Neural crest cell (in vitro differentiated cells): ENCODE measurements at places on chromosomes 13 and 19. TPM values are rescaled to one million over a fixed set of nuclear protein-coding genes. Genes with fewer than 3 reads are reported as not detected.

The NRTN gene
- total RNA-seq: 4.4 and 4.8 TPM in 2 replicates

The ATP12A gene
- total RNA-seq: 0.12 and 0.23 TPM in 2 replicates

The CIC gene
- 91.6 and 93.4 TPM in 2 replicates for total RNA-seq

The FBXO17 gene
- 29.8 and 30.9 TPM in 2 replicates for total RNA-seq

The MEF2B gene
- total RNA-seq: 1.4 and 1.5 TPM in 2 replicates

DNA sequence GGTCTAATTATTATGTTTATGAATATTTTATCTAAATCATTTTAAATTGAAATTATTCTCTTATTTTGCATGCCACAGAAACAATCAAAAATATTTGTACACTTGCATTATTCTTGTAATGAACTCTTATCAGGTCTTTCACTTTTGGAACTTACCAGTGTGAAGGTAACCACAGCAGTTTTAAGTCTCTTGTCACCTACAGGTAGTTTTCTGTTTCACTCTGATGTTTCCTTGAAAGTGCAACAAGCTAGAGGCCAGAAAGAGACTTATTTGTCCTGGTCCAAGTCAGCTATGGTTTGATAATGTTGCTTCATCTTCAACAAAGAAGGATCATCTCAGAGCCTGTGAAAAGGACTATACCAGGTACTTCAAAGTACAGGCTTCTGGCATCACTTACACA lies 133.4 kb upstream of the NBEA start:
- H3K36me3 ChIP-seq: peaks cover 6% of the 10 kb centered on the region
- H3K27me3 ChIP-seq: no peaks in the 10 kb centered on the region
- no peak overlapping the region for H3K4me3 ChIP-seq
- H3K4me1 ChIP-seq: no peaks in the 10 kb centered on the region
- no peak overlapping the region for H3K27ac ChIP-seq

GRCh38 chr19:30856786-30857185 lies 484.6 kb downstream of the ZNF536 start:
- H3K27me3 ChIP-seq: no peaks in the 10 kb centered on the region
- no peaks in the 10 kb centered on the region for H3K4me1 ChIP-seq
- no peak for DNase-seq
- H3K4me3 ChIP-seq: no peak overlapping the region
- no peak overlapping the region for H3K27ac ChIP-seq

DNA sequence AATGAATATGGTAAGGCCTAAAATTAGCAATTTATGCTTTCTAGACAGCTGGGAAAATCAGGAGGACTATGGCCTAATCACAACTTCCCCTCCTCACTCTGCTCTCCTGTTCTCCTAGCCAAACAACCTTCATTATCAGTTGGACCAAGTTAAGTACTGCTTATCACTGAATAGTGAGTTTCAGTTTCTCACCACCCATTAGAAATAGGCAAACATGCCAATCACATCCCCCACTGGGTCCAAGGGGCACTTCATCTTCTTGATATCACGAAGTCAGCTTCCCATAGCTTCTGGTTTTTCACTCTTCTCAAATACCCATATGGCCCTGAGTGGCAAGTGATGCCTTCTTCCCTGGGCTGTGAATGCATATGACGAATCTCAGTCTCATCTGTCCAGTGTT lies 689.6 kb downstream of the SLITRK5 start:
- no peaks in the 10 kb centered on the region for H3K4me1 ChIP-seq
- no peak overlapping the region for H3K4me3 ChIP-seq
- H3K27me3 ChIP-seq: no peaks in the 10 kb centered on the region
- no peak overlapping the region for H3K27ac ChIP-seq

GRCh38 chr19:53812335-53812734 lies 11.8 kb downstream of the NLRP12 start:
- no peaks in the 10 kb centered on the region for H3K36me3 ChIP-seq
- H3K4me3 ChIP-seq: no peak overlapping the region
- no peaks in the 10 kb centered on the region for H3K27me3 ChIP-seq
- DNase-seq: no peak

DNA sequence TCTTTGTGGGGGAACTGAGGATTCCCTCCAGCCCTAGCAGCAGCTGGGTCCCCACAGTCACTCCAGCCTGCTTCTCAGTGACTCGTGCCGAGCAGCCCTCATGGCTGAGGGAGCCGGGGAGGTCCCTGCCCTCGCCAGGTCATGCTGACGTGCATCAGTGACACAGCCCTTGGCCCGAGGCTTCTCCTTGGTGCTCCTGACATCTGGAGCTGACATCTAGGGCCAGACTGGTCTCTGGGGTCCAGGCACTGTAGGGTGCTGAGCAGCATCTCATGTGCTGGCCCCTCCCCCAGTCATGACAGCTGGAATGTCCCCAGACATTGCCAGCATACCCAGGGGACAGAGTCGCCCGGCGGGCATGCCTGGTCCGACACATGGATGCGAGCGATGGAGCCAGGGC lies 14.4 kb downstream of the COMP start:
- no peak overlapping the region for H3K27ac ChIP-seq
- no peaks in the 10 kb centered on the region for H3K36me3 ChIP-seq
- H3K27me3 ChIP-seq: peaks cover 50% of the 10 kb centered on the region
- no peak for DNase-seq
- no peaks in the 10 kb centered on the region for H3K4me1 ChIP-seq

DNA sequence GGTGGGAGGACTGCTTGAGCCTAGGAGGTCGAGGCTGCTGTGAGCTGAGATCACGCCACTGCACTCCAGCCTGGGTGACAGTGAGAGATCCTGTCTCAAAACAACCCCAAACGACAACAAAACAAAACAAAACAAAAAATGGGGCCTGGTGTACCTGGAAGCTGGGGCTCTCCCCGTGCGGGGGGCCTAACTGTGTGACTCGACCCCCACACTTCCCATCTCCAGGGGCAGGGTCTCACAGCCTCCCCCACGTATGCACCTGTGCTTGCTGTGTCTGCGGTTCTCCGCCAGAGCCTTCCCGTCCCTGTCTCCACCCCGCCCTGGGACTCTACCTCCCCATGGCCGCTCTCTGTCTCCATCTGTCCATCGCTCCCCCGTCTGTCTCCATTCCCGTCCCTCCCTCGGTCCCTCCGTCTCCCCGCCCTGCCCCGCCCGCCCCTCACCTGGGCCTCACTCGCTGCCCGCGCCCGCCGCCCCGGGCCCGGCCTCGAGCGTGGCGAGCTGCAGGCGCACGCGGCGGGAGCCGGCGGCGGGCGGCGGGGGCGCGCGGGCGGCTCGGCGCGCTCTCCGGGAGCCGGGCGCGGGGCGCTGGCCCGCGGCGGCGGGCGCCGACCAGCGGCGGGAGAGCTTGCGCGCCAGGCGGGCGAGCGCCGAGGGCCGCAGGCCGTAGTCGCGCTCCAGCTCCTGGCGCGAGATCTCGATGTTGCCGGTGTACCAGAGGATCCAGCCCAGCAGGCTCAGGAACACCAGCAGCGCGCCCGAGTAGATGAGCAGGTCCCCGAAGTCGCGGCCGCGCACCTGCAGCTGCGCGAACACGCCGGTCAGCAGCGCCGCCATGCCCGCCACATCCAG lies 587 bp downstream of the TMEM238 start:
- H3K36me3 ChIP-seq: peaks cover 5% of the 10 kb centered on the region
- DNase-seq: no peak
- peak overlapping the region; percentile 74 for H3K4me3 ChIP-seq
- peaks cover 19% of the 10 kb centered on the region for H3K27me3 ChIP-seq
- peaks cover 36% of the 10 kb centered on the region for H3K4me1 ChIP-seq
- H3K27ac ChIP-seq: peak overlapping the region; percentile 87

DNA sequence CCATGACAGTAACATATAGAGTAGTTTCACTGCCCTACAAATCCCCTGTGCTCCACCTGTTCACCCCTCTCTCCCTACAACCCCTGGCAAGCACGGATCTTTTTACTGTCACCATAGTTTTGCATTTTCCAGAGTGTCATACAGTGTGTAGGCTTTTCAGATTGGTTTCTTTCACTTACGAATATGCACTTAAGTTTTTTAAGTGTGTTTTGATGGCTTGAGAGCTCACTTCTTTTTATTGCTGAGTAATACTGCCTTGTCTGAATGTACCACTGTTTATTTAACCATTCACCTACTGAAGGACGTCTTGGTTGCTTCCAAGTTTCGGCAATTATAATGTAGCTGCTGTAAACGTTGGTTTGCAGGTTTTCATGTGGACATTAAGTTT lies 175.1 kb downstream of the ITGBL1 start:
- H3K27me3 ChIP-seq: no peaks in the 10 kb centered on the region
- H3K4me3 ChIP-seq: no peak overlapping the region
- H3K36me3 ChIP-seq: no peaks in the 10 kb centered on the region
- H3K4me1 ChIP-seq: peaks cover 12% of the 10 kb centered on the region
- no peak for DNase-seq

DNA sequence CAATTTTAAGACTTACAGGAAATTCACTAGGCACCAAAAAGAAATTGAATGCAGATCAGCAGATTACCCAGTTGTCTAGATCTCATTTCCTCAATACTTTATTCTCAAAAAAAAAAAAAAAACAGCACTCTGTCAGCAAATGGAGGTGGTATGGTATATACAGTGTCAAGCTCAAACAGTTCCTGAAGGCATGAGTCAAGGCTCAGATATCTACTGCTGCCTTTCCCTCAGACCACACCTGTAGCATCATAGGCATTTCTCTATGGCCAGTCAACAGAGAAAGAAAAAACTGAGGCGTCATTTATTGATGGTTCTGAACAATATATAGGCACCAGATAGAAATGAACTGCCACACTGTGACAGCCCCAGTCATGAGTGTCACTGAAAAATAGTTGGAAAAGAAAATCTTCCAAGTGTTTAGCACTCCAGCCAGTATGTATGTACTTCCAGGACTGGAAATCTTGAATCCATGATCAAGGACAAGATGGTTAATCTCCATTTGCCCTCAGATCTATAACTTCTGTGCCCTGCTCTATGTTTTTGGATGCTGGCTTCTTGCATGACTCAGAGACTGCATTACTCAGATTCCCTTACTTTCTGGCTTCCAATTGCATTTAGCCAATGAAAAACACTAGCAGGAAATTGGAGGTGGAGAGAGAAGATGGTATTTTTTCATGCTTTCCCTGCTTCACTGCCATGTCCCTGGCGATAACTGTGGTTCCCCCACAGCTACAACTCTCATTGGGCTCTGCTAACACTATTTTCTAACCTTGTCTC lies 8.4 kb upstream of the COG3 start:
- H3K27ac ChIP-seq: no peak overlapping the region
- no peaks in the 10 kb centered on the region for H3K4me1 ChIP-seq
- DNase-seq: no peak
- H3K27me3 ChIP-seq: peaks cover 18% of the 10 kb centered on the region
- H3K36me3 ChIP-seq: no peaks in the 10 kb centered on the region

GRCh38 chr19:34851277-34851804 lies 75.4 kb upstream of the ZNF30 start:
- H3K4me1 ChIP-seq: no peaks in the 10 kb centered on the region
- peaks cover 10% of the 10 kb centered on the region for H3K36me3 ChIP-seq
- H3K27me3 ChIP-seq: peaks cover 10% of the 10 kb centered on the region
- no peak overlapping the region for H3K27ac ChIP-seq

DNA sequence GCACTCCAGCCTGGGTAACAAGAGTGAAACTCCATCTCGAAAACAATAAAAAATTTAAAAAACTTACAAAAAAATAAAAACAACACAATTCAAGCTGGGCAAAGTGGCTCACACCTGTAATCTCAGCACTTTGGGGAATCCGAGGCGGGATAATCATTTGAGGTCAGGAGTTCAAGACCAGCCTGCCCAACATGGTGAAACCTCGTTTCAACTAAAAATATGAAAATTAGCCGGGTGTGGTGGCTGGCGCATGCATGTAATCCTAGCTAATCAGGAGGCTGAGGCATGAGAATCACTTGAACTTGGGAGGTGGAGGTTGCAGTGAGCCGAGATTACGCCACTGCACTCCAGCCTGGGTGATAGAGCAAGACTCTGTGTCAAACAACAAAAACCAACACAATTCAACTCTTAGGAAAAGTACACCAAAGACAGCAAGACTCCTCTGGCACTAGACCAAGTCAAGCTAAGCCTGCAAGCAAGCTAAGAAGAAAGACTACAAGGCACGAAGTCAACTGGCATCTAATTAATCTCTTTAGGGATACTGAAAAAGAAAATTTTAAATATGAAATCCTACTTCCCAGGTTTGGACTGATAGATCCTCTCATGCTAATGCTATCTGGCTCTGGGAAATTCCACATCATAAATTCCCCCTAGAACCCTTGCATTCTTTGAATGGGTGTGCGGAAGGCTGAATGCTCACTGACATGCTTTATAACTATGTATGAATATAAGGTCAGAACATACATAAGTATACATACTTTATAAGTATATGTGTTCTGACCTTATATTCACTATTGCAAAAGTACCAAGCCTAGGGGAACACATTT lies 7.9 kb downstream of the PBX4 start:
- H3K27ac ChIP-seq: no peak overlapping the region
- no peaks in the 10 kb centered on the region for H3K27me3 ChIP-seq
- H3K36me3 ChIP-seq: no peaks in the 10 kb centered on the region
- no peak for DNase-seq
- H3K4me3 ChIP-seq: no peak overlapping the region
- no peaks in the 10 kb centered on the region for H3K4me1 ChIP-seq

DNA sequence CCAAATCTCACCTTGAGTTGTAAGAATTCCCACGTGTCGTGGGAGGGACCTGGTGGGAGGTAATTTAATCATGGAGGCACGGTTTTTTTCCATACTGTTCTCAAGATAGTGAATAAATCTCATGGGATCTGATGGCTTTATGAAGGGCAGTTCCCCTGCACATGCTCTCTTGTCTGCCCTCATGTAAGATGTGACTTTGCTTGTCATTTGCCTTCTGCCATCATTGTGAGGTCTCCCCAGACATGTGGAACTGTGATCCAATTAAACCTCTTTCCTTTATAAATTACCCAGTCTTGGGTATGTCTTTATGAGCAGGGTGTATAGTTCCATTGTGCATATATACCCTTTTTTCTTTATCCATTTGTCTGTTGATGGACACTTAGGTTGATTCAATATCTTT lies 13.1 kb downstream of the SCEL start:
- no peak overlapping the region for H3K27ac ChIP-seq
- no peaks in the 10 kb centered on the region for H3K36me3 ChIP-seq
- H3K4me1 ChIP-seq: no peaks in the 10 kb centered on the region
- peaks cover 2% of the 10 kb centered on the region for H3K27me3 ChIP-seq
- H3K4me3 ChIP-seq: no peak overlapping the region

GRCh38 chr13:46181377-46181839 lies 569 bp downstream of the LCP1 start:
- no peak overlapping the region for H3K4me3 ChIP-seq
- no peak overlapping the region for H3K27ac ChIP-seq
- H3K27me3 ChIP-seq: no peaks in the 10 kb centered on the region

DNA sequence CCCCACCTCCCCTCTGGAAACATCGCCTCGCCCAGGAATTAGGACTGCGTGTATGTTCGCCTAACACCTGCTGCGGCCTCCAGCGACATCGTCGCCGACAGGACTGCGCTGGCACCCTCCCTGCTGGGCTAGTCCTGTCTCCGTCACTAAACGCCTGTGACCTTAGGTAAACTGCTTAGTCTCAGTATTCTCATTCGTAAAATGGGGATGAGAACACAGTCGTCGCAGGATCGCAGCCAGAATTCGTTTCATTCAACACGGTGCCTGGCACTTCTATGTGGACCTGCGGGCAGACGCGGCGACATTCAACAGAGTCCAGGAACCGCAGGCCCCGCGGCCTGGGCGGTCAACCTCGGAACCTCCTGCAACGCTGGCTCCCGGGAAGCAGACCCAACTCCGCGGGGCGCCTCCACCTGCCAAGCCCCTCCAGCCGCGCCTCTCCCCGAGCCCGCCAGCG lies 485 bp downstream of the CRYL1 start:
- H3K27me3 ChIP-seq: peaks cover 22% of the 10 kb centered on the region
- no peak for DNase-seq
- H3K4me3 ChIP-seq: peak overlapping the region; percentile 90
- H3K36me3 ChIP-seq: no peaks in the 10 kb centered on the region
- H3K4me1 ChIP-seq: peaks cover 26% of the 10 kb centered on the region
